ENCODE measurements at places on chromosomes 12 and 14.

DNA sequence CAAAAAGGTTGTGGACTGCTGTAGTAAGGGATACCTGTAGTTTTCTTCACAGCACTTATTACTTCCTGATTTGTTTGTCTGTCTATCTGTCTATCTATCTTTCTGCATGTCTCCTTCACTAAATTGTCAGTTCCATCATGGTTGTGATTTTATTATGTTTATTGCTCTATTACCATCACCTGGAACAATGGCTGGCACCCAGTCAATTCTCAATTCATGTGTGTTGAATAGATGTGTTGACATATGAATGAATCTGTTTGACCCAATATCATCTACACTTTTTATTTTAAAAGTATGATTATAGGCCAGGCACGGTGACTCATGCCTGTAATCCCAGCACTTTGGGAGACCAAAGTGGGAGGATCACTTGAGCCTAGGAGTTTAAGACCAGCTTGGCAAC lies 224.4 kb downstream of the NUBPL start:
- no peak for DNase-seq

DNA sequence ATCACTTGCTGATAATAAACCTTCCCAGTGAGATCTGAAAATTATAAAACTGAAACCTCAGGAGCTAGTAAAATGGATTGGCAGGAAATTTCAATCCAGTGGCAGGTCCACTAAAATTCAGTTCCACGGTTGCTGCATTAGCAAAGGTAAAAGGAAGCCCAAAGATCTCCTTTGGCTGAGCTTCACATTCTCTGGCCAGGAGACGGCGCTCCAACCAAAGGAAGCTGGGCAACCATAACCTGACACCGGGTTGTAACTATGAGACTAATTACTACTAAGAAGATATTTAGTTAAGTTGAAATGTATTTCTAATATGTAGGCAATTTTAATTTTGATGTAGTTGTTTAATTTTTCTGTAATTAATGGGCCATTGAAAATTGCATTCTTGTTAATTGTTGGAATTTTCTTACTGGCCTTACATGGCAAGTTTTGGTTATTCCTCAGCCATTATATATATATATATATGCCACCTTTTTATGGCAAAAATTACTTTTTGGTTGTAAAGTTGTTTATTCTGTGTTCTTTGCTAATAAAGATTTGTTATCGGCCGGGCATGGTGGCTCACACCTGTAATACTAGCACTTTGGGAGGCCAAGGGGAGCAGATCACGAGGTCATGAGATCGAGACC lies 17.0 kb downstream of the OR8S1 start:
- DNase-seq = no peak

DNA sequence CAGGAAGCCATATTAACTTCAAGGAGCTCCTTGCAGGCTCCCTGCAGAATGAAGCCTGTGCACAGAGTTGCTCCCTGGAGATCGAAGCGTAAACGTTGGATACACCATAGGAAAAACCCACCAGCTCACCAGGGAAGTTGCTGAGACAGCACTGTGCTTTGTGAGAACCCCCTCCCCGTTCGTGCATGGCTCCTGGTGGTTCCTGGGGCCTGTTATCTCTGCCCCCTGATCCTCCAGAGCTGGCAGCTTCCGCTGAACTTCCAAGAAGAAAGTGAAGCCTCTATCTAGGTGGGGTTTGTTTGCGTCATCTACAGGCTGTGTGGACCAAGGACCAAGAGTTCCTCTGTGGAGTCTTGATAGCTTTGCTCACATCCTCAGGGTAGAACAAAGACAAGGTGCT lies 2.4 kb upstream of the CCDC85C start:
- no peak for DNase-seq

GRCh38 chr14:48725051-48725734 lies 861.0 kb downstream of the RPS29 start:
- no peak for DNase-seq

DNA sequence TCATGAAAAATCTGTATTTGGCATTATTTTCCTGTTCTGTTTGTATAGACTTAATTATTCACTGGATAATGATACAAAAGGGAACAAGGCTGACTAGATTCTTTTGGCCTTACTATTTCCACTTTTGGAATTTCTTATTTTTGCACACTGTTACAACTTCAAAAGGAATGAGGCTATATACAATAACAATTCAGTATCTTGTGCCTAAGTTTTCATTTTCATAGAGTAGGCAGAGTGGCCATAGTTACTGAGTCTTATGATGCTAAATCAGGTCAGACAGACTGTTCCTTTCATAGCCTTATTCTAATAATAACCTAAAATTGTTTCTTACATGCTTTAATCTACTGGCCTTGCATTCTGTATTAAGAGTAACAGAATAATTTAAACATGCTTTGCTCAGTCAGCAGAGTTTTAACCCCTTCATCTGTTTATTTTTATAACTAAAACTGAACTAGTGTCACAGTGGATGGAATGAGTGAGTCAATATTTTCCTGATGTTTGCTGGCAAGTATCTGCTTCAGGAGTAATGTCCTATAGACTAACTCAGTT lies 10.5 kb downstream of the TTC8 start:
- no peak for DNase-seq

- DNase-seq = peak; percentile 11
Measured at GRCh38 chr12:125070661-125071390, 5.6 kb downstream of the AACS start.

All from sigmoid colon (tissue), 7 donors.